GM03348 (cell line): ENCODE measurements at places on chromosomes 4 and X.
A peak's percentile ranks its signal among the peaks of the same experiment; 100 is the strongest.

GRCh38 chr4:161466316-161466715 is 697.5 kb downstream of the FSTL5 start:
- no peak for DNase-seq

DNA sequence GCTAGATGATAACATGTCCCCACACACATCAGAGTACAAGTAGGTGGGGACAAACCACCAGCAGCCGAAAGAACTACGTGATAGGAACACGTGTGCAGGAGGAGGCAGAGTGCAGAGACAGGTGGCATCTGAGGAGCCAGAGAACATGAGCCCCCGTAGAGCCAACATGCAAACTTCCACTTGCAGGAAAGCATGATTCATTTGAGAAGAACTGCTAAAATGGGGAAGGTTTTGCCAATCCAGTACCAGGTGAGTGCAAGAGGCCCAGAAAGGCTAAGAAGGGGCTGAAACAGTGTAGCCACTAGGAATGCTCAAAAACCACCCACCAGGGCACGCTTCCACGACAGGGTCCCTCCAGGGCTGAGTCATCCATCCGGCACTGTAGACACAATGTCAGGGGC is 149.8 kb upstream of the TENM3 start:
- DNase-seq, result no peak

DNA sequence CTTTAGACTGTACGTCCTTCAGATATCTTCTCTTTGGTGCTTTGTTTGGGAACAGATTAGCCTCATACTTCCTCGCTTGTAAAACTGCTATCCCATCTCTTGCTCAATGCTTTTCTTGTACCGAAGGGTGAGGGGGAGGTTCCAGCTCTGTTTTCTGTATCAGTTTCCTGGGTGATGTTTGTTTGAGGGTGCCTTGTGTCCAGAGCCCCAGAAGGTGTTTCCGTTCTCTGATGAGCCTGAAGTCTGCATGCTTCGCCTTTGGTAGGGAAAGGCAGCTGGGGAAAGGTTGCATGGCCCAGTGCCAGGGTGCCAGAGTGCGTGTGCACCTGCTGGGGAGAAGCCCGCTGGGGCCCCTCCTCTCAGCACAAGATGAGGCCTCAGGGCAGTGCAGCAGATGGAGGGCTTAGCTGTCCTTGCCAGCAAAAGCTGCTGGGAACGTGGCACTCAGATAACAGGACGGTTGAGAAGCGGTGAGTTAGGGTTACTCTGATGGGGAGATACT is 73.7 kb downstream of the TBL1X start:
- no peak for DNase-seq

GRCh38 chr4:73816814-73817213 is 19.7 kb upstream of the CXCL6 start:
- peak; percentile 63 for DNase-seq

DNA sequence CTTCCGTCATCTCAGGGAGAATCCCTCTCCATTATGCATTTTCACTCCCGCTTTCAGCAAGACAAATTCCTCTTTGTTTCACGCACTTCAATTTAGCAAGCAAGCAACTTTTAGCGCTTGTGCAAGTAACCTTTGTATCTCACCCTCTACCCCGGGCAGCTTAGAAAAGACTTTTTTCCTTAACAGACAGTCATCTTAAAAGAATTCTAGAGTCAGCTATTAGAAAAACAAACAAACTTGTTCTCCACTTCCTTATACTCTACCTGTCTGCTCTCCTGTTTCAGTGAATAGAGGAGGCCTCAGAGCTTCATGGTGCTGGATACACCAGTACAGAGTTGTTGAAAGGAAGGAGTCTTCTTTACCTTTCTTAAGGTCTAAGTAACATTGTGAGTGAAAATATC is 12.1 kb downstream of the TIGD2 start:
- no peak for DNase-seq

- DNase-seq, result no peak
Measured at GRCh38 chrX:14027036-14027435, 2.7 kb downstream of the GEMIN8 start.

DNA sequence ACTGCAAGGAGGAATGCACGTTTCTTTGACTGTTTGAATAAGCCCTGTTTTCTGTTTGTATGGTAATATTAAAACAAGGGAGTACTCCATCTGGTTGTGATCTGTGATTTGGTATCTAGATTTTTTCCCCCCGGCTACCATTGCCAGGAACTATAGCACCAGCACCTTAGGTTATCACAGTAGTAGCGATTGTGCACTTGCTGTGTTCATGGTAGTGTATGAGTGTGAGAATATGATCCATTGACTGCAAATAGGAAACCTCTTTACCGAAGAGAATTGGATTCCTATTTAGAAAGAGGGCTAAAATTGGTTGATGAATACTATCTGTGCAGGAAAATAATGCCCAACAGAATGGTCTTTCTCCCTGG is 69.9 kb downstream of the LARP7 start:
- no peak for DNase-seq

- peak; percentile 83 for DNase-seq
Measured at GRCh38 chr4:99324979-99325378, 3.8 kb upstream of the ADH1B start.

GRCh38 chr4:104352211-104352610 is 142.5 kb downstream of the CXXC4 start:
- no peak for DNase-seq

DNA sequence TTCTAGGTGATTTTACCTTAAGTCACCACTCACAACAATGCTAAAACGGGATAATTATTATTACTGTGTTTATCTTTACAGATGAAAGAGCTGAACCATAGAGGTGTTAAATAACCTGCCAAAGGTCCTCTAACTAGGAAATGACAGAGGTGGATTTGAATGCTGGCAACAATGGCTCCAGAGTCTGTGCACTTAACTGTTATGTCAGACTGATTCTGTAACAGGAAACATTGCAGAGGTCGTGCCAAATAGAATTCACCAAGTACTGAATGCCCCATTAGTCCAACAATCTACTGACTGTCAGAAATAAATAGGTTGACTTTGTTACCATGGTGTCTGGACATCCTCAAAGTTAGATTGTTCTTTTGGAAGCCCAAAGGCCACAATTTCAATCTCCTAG is 20.9 kb upstream of the USP27X start:
- DNase-seq, result no peak

GRCh38 chrX:7247346-7247745 is 99.4 kb upstream of the PUDP start:
- no peak for DNase-seq

GRCh38 chr4:15182600-15183220 is 180.4 kb downstream of the CPEB2 start:
- no peak for DNase-seq

DNA sequence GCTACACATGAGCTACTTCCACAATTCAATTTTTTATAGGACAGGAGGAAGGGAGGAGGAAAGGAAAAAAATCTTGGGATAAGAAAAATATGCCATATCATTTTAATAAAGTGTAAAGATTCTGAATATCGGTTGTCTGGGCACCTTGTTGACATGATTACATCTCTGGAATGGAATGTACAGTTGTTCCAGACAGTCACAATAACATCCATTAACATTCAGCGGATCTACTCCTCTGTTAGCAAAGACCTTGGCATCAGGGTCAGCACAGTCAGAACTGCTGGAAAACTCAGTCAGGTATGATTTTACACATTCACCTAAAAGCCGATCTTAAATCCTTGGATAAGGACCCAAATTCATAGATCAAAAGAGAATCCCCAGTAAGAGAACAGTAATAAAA is 85.4 kb upstream of the ARMCX2 start:
- DNase-seq, result no peak

- no peak for DNase-seq
Measured at GRCh38 chrX:16885628-16886027, 15.5 kb upstream of the RBBP7 start.

DNA sequence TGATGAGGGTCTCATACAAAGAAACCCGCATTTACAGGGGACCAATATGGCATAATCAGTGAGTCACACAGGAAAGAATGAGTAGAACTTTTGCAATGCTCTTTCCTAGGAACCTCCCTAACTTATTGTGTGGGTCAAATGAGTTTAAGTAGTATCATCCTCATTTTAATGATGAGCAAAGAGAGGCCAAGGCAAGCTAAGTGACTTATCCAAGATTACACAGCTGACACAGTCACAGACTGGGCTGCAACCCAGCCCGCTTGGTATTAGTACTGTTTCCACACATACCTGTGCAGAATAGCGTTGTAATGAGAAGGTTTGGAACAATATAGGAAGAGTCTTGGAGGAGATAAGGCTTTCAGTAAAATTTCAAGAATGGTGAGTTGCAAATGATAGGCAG is 91.0 kb upstream of the PPP1R2C start:
- no peak for DNase-seq

DNA sequence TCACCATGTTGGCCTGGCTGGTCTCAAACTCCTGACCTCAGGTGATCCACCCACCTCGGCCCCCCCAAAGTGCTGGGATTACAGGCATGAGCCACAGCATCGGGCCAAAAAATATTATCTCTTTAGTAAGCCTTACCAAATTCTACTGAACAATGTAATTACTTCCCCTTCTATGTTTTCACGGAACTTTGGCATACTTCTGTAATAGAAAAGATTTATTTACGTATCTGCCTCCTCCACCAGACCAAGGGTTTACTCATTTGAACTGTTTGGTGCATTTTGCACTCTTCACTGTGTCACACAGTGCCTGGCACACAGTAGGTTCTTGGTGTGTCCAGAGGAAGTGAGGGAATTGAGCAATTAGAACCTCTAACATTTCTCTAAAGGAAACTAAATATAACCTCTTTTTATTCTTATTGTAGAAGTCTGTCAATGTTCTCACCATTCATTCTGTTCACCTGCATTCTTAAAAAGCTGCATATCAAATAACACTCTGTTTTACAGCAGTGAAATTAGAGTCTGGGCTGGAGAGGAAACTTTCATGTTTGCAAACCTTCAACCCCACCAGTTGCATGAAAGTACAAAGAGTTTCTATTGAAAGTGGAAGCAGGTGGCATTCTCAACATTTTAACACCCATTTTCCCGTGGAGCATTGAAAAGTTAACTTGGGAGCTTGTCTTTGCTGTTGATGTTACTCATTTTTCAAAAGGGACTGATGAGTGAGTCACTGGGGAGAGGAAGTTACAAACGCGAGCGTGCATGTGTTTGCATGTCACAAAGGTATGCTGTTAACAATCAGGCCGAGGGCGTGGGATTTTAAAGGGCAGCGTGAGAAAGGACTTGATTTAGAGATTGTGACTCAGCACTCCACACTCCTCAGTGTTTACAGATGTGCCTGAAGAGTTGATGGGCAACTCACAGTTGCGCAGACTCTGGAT is 314.1 kb downstream of the STK32B start:
- peak; percentile 83 for DNase-seq

DNA sequence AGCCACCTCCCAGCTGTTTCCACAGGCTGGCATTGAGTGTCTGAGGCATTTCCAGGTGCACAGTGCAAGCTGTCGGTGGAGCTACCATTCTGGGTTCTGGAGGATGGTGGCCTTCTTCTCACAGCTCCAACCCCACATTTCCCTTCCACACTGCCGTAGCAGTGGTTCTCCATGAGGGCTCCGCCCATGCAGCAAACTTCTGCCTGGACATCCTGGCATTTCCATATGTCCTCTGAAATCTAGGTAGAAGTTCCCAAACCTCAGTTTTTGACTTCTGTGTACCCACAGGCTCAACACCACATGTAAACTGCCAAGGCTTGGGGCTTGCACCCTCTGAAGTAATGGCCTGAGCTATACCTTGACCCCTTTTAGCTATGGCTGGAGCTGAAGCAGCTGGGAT is 10.3 kb upstream of the FRMPD4 start:
- DNase-seq, result no peak

DNA sequence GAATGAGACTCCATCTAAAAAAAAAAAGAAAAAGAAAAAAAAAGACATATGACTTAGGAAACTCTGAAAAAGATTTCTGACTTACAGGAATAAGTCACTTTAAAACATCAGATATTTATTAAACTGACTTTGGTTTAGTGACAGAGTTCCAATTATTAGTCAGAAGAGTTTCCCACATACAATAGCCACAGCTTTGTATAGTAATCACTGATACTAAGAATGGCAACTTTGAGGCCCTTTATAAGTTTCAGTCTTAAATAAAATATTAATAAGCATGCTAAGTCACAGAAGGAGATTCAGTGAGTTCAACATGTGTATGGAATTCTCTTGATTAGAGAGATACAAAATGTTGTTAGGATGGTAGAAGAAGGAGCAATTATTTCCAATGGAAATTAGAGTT is 652.3 kb upstream of the AMOT start:
- DNase-seq, result no peak

DNA sequence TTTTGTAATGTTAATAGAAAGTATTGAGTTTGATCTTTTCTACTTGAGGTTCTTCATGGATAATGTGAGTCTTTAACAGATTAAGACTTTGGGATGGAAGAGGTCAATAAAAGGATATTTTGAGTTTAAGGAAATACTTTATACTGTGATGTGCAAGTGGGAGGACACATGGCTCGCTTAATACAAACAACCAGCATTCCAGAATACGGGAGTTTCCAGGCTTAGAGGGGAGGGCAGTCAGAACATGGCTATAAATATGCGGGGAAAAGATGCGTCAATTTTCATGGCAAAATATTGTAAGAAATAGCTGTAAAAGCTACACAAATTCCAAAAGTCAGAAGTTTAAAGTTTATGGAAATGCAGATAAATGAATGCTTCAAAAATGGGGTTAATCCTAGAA is 192.3 kb downstream of the AASDH start:
- DNase-seq, result no peak

DNA sequence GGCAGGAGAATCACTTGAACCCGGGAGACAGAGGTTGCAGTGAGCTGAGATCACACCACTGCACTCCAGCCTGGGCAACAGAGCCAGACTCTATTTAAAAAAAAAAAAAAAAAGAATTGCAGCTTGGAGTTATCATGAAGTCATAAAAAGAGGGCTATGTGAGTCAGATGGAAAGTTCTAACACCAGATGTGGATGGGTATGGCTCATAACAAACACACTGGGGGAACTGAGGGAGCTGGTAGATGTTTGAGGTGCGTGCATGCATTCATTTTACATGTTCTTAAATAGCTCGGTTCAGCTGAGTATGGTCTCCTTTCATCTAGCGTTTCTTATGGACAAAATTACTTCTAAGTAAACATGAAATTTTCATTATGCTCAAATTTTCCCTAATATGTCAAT is 11.7 kb downstream of the TRMT2B start:
- DNase-seq, result peak; percentile 9

- peak; percentile 14 for DNase-seq
Measured at GRCh38 chr4:154349829-154350228, 141.8 kb downstream of the DCHS2 start.

GRCh38 chr4:123216946-123217345 is 179.6 kb upstream of the SPRY1 start:
- DNase-seq, result no peak

- no peak for DNase-seq
Measured at GRCh38 chr4:123503698-123504363, 107.2 kb downstream of the SPRY1 start.

DNA sequence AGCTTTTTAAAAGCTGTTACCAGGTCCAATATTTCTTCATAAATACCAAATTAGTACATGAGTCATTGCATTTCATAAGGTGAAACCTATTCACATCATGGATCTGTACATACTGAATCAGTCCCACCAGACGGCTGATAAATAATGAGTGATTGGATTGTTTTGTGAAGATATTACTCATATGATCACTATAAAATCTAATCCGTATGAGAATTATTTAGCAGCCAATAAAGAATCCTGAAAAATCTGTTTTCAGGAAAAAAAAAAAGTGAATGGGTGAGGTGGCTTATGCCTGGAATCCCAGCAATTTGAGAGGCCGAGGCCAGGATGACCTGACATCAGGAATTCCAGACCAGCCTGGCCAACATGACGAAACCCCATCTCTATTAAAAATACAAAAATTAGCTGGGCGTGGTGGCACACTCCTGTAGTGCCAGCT is 438.1 kb downstream of the INPP4B start:
- peak; percentile 45 for DNase-seq
